ENCODE measurements at places on chromosomes 6 and 20. TPM values are rescaled to one million over a fixed set of nuclear protein-coding genes. Genes with fewer than 3 reads are reported as not detected.

DNA sequence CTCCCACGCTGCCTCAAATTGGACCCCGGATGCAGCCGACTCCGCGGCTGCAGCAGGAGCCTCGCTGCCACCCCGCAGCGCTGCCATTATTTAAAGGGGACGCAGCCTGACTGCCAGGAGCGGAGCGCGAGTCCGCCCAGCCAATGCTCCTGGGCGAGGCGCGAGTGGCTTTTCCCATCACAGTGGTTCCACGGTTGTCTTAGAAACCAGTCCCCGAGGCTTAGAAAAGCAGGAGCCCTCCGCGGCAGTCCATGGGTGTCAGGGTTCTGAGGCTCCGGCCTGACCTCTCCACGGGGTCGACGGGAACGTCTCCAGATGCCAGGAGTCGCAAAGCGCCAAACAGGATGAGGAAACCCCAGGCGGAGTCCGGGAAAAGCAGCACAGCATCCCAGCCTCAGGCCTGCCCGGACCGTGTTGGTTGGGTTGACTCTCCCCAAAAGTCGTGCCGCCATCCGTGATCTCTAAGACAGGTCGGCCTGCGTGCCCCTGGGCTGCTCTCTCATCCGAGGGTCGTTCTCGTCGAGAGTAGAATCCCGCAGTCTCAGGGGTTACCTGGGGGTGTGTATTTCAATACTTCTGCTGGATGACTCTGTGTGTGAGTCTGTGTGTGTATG is 975.8 kb upstream of the DEFB115 start:
- H3K27ac ChIP-seq, result no peak overlapping the region
- H3K36me3 ChIP-seq, result no peaks in the 10 kb centered on the region
- H3K4me3 ChIP-seq, result no peak overlapping the region
- no peaks in the 10 kb centered on the region for H3K27me3 ChIP-seq
- DNase-seq, result no peak
- H3K4me1 ChIP-seq, result no peaks in the 10 kb centered on the region

The TPX2 gene
- 40.8 TPM for total RNA-seq

DNA sequence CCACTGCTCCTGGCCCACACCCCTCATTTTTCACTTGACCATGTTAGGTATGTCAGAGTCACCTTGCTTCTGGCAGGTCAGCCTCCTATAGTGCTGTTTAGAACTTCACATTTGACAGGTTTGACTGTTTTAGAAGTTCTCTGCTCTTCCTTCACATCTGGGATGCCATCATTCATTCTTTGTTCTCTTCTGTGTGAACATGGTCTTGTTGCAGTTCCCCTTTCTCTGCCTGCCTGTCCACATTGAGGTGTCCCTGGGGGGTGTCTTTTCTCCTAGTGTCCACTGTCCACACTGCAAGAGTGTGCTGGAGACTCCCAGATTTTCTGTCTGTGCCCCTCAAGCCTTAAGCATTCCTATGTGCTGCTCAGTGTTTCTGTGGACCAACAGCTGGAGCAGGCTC is 89.5 kb downstream of the JARID2 start:
- no peaks in the 10 kb centered on the region for H3K27me3 ChIP-seq
- H3K4me3 ChIP-seq, result no peak overlapping the region
- no peaks in the 10 kb centered on the region for H3K36me3 ChIP-seq

The HLA-B gene
- 341 TPM for total RNA-seq

GRCh38 chr20:59961423-59961822 is 3.2 kb downstream of the CDH26 start:
- no peaks in the 10 kb centered on the region for H3K4me1 ChIP-seq
- no peak for DNase-seq
- H3K36me3 ChIP-seq, result no peaks in the 10 kb centered on the region
- H3K4me3 ChIP-seq, result no peak overlapping the region
- no peak overlapping the region for H3K27ac ChIP-seq
- peaks cover 22% of the 10 kb centered on the region for H3K27me3 ChIP-seq

DNA sequence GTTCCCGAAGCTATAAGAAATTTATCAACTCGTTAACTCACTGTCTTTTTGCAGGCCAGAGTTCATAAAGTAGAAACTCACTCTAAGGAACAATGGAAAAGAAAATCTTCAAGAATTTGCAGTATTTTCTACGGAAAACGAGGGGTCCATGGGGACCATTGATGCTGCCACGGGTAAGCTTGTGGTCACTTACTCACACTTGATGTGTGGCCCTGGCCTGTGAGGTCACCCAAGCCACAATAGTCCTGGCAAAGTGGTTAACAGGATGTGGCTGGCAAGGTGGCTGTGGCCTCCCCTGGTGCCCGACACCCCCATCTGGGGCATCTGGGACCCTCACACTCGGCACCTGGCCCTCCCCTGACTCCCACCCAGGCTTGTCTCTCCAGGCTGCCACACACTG is 123.4 kb downstream of the C6orf118 start:
- DNase-seq, result no peak
- H3K36me3 ChIP-seq, result no peaks in the 10 kb centered on the region
- no peaks in the 10 kb centered on the region for H3K27me3 ChIP-seq
- H3K4me1 ChIP-seq, result no peaks in the 10 kb centered on the region
- H3K27ac ChIP-seq, result no peak overlapping the region

DNA sequence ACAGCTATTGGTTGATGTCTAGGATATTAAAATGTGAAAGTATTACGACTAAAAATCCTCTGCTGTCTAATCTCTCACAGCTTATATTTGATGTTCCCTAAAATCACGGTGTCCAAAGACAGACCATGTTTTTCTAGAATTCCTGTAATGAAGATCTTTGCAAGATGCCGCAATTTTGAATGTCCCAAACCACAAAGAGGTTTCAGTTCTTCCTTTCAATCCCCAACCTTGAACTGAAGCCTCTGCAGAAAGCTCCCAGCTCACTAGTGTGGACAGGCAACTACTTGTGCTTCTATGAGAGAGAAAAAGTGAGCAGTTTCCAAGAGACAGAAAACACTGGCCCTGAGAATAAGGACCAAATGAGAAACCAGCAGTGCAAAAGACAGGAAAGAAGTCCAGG is 370.1 kb downstream of the FOXA2 start:
- no peaks in the 10 kb centered on the region for H3K4me1 ChIP-seq
- no peaks in the 10 kb centered on the region for H3K36me3 ChIP-seq
- no peak overlapping the region for H3K4me3 ChIP-seq
- H3K27ac ChIP-seq, result no peak overlapping the region

All from liver (tissue), 10 donors.